Esophagus squamous epithelium (tissue), 5 donors: ENCODE measurements at places on chromosomes 12 and 14.

DNA sequence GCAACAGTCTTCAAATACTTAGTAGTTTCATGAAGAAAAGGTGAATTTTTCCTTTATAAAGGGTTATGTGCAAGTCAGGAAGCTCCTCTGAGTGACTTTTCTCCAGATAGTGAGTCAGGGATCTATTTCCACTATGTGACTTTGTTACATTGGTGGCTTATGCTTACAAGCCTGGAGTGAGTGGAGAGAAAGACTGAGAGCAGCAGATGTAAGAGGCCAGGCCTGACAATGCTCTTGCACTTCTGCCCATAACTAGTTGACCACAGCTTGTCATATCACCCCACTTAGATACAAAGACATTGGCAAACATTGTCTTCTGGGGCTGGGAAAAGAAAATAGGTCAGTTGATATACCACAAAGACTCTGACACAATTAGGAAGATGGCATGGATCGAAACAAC, 236.5 kb downstream of the PDZRN4 start:
- H3K4me3 ChIP-seq, result no peak overlapping the region
- no peaks in the 10 kb centered on the region for H3K36me3 ChIP-seq
- no peaks in the 10 kb centered on the region for H3K4me1 ChIP-seq
- no peaks in the 10 kb centered on the region for H3K27me3 ChIP-seq

GRCh38 chr12:6384499-6385436, 806 bp downstream of the LTBR start:
- peaks cover 12% of the 10 kb centered on the region for H3K36me3 ChIP-seq
- H3K4me1 ChIP-seq, result peaks cover 48% of the 10 kb centered on the region
- H3K27ac ChIP-seq, result peak overlapping the region; percentile 98
- peak overlapping the region; percentile 91 for H3K4me3 ChIP-seq
- H3K27me3 ChIP-seq, result no peaks in the 10 kb centered on the region

DNA sequence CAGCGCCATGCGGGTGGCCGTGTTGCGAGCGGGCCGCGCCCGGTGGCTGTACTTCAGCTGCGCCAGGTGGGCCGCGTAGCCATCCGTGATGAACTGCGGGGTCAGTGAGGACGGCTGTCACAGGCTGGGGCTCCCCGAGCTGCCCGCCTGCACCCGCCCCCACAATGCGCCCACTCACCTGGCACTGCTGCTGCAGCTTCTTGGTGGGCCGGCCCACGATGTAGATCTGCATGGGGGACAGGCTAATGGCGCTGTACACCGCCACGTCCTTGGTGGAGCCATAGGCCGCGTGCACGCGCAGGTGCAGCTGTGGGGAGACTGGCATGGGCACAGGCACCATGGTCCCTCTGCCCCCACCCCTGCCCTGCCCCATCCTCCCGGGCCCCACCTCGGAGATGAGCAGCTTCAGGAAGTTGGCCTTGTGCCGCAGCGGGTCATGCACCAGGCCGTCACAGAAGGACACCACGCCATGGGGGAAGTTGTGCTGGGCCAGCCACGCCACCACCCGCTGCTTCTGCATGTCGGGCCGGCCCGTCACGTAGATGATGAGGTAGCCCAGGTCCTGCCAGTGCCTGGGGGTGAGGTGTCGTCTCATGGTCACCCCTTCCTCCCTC, 5.9 kb downstream of the ARL6IP4 start:
- no peak overlapping the region for H3K4me3 ChIP-seq
- DNase-seq, result no peak
- no peak overlapping the region for H3K27ac ChIP-seq
- H3K4me1 ChIP-seq, result peaks cover 45% of the 10 kb centered on the region

DNA sequence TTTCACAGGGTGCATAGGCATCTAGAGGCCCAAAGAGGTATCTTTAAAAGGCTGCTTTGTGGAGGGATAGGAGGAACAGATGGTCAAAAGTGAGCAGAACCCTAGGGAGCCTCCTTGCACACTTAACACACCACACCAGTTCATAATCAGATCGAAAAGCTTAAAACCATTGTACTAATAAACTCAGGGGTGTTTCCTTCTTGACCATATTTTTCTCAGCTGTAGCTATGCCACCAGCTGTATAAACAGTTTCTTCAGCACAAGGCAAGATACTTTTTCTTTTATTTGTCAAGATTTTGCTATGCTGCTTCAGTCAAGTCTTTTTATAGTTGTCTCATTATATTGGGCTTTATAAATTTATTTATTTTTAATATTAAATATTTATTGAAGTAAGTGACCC, 88.7 kb downstream of the RIC8B start:
- H3K36me3 ChIP-seq, result no peaks in the 10 kb centered on the region
- DNase-seq, result no peak
- no peak overlapping the region for H3K4me3 ChIP-seq
- H3K4me1 ChIP-seq, result no peaks in the 10 kb centered on the region
- no peaks in the 10 kb centered on the region for H3K27me3 ChIP-seq
- H3K27ac ChIP-seq, result no peak overlapping the region

DNA sequence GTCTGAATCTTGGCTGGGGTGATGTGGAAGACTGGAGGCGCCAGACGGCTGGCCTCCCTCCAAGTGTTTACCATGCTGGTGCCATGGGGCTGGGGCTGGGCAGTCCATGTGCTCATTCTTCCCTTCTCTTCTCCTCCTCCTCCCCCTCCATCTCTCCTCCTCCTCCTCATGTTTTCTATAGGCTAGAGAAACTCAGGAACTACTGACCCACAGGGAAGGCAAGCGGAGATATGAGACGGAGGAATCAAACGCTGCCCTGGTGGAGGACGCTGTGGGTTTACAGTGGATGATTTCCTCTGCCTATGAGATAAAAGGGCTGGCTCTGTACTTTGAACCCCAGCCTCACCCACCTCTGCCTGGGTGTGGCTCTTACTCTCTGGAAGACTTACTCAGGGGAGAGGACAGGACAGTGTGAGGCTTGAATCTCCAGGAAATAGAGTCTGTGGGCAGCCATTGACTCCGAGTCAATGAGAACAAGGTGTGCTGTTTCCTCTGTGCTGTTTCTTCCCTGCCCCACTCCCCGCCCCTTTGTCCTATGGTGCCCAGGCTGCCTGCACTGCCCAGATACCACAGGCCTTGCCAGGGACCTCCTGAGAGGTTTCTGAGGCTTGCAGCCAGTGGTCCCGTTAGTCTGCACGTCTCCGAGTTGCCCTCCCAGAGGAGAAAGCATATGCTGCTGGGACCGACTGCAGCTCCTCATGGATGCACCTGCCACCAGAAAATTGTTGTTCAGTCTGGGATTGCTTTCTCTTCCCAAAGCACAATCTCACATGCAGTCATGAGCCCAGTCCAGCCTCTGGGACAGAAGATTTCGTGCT, 132.6 kb upstream of the ARHGAP5 start:
- no peaks in the 10 kb centered on the region for H3K27me3 ChIP-seq
- no peaks in the 10 kb centered on the region for H3K36me3 ChIP-seq
- DNase-seq, result no peak
- H3K4me3 ChIP-seq, result no peak overlapping the region
- H3K27ac ChIP-seq, result peak overlapping the region; percentile 30
- H3K4me1 ChIP-seq, result peaks cover 36% of the 10 kb centered on the region

DNA sequence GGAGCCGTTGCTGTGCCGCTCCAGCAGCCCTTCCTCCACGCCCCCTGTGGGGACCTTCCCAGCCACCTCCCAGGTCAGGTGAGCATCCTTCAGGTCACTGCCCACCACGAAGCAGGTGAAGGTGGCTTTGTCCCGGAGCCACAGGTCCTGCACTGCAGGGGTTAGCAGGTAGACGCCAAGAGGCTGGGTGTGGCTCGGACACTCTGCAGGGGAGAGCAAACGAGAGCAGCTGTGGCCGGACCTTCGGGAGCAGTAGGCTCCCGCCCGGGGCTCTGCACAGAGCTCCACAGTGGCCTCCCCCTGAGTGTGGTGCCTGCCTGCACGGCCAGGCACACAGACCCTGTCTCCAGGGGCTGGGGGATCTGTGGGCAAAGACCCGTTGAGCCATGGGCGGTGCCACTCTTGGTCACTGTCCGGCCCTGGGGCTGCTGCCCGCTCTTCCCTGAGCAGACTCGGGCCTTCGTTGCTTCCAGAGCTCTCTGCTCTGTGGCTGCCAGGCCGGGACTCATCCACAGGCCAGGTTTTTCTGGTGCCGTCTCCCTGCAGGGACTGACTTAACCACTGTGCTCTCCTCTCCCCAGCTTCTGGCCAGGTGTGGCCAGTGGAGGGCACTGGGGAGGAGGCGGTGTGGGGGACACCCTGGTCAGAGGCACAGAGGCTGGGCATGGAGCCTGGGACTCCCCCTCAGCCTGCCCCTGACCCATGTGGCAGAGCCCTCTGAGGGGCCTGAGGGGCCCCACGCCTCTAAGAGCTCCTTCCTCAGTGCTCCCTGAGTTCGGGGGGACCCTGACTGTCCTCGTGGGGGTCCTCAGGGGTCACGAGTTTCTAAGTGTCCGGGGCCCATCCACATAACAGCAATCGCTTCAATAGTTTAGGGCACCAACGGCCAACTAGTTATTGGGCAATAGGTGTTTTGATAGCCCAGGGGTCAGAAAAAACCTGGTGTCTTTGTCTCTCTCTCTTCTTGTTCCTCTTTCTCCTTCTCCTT, 314.9 kb downstream of the TMEM121 start:
- DNase-seq, result no peak
- H3K27ac ChIP-seq, result no peak overlapping the region
- H3K4me3 ChIP-seq, result no peak overlapping the region
- H3K36me3 ChIP-seq, result no peaks in the 10 kb centered on the region
- no peaks in the 10 kb centered on the region for H3K27me3 ChIP-seq
- H3K4me1 ChIP-seq, result no peaks in the 10 kb centered on the region

- H3K27me3 ChIP-seq, result no peaks in the 10 kb centered on the region
- DNase-seq, result no peak
- H3K4me1 ChIP-seq, result no peaks in the 10 kb centered on the region
- no peaks in the 10 kb centered on the region for H3K36me3 ChIP-seq
- H3K4me3 ChIP-seq, result no peak overlapping the region
These were observed 307.1 kb upstream of the E2F7 start for GRCh38 chr12:77372494-77372893.

DNA sequence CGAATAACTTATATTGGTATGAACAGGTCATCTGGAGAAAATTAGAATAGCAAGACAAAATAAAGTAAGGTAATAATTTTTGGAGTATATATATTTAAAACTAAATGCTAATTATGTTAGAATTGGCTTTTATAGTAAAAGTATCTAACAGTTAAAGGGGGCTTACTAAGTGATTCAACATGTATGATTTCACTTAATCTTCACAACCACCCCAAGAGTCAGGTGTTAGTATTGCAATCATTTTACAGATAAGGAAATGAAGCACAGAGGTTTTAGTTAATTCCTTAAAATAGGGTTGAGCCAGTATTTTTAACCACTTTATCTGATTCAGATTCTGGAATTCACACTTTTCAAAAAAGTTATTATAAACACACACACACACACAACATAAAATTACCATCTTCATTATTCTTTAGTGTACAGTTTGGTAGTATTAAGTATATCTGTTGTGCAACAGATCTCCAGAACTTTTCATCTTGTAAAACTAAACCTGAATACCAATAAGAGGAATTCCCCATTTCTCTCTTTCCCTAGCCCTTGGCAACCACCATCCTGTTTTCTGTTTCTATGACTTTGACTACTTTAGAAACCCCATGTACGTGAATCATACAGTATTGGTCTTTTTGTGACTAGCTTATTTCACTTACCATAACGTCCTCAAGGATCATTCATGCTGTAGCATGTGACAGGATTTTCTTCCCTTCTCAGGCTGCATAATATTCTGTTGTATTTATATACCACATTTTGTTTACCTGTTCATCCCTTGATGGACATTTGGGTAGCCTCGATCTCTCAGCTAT, 12.5 kb downstream of the A2M start:
- H3K27me3 ChIP-seq, result no peaks in the 10 kb centered on the region
- H3K4me1 ChIP-seq, result no peaks in the 10 kb centered on the region
- H3K4me3 ChIP-seq, result no peak overlapping the region
- no peak overlapping the region for H3K27ac ChIP-seq
- no peaks in the 10 kb centered on the region for H3K36me3 ChIP-seq
- DNase-seq, result no peak

DNA sequence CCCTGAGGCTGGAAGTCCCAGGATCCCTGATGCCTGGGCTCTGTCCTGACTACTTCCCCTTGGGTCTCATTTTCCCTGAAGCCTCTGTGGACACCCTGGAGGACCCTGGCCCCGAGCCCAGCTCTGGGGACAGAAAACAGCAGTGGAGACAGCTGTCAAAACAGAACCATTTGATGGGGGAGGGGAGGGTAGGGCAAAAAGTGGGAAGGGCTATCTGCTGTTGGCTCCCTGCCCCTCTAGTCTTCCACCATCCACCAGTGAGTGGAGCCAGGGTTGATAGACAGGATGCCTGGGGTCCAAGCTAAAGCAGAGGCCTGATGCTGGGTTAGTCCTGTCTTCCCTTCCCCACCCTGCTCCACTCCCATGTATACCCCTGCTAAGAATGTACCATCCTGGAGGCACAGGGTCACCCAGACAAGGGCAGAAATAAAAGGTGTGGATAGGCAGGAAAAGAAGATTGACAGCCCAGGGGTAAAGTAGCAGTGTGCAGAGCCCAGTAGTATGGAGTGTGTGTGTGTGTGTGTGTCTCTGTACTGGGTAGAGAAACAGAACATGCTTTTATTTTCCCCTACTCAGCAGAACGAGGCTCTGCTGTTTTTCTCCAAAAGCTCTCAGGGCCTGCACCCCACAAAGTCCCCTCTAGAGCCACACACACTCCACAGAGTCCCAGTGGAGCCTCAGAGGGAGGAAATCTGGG, 9.8 kb downstream of the ZNF385A start:
- H3K27ac ChIP-seq, result peak overlapping the region; percentile 84
- no peak for DNase-seq
- no peak overlapping the region for H3K4me3 ChIP-seq
- no peaks in the 10 kb centered on the region for H3K27me3 ChIP-seq
- peaks cover 89% of the 10 kb centered on the region for H3K36me3 ChIP-seq
- peaks cover 100% of the 10 kb centered on the region for H3K4me1 ChIP-seq

DNA sequence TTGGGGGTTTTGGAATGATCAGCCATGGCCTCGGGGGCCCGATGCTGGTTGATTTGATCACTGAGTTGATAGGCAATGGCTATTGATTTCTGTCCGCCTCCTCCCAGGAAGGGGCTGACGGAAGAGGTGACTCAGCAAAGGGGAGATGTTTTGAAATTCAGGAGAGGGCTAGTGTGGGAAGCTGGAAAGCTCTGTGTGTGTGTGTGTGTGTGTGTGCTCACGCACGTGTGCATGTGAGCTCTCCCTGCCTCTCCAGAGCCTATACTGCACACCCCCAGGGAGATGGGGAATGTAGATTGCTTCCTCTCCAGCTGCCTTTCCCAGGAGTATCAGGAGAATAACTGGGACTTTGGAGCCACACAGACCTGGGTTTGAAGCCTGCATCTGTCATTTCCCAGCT, 184.9 kb upstream of the MYL2 start:
- H3K4me3 ChIP-seq, result no peak overlapping the region
- no peaks in the 10 kb centered on the region for H3K27me3 ChIP-seq
- no peak overlapping the region for H3K27ac ChIP-seq
- H3K36me3 ChIP-seq, result no peaks in the 10 kb centered on the region

- no peak for DNase-seq
- H3K4me3 ChIP-seq, result no peak overlapping the region
These were observed 401.0 kb downstream of the BTG1 start for GRCh38 chr12:91744597-91744996.

GRCh38 chr12:5171701-5172100, 128.0 kb downstream of the KCNA5 start:
- H3K27me3 ChIP-seq, result no peaks in the 10 kb centered on the region
- no peak overlapping the region for H3K27ac ChIP-seq
- no peaks in the 10 kb centered on the region for H3K4me1 ChIP-seq
- H3K4me3 ChIP-seq, result no peak overlapping the region
- DNase-seq, result no peak

GRCh38 chr14:65704850-65705249, 292.3 kb downstream of the FUT8 start:
- H3K27ac ChIP-seq, result no peak overlapping the region
- DNase-seq, result no peak
- no peaks in the 10 kb centered on the region for H3K27me3 ChIP-seq
